Left ventricle myocardium inferior (tissue), 1 donor: ENCODE measurements at places on chromosomes 2 and 18. TPM values are rescaled to one million over a fixed set of nuclear protein-coding genes. Genes with fewer than 3 reads are reported as not detected.

The PTPRM gene
- total RNA-seq = 132 TPM

The CNGA3 gene
- not detected for total RNA-seq

The NMUR1 gene
- 0.41 TPM for total RNA-seq

DNA sequence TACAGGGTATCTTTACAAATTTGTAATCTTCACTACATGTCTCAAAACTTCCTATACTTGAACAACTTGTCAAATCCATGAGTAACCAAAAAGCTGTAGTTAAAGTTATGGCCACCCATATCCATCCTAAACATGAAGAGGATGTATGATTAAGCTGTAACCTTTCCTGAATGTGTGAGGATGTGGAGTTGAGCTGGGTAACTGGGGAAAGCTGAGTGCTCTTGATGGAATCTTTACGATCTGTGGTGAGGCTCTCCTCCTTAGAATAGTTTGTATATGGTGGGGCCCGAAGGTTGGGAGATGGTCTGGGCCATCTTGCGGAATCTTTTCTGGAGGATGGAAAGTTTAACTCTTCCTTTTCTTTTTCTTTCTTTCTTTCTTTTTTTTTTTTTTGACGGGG lies 29.4 kb downstream of the DPP4 start:
- peaks cover 17% of the 10 kb centered on the region for H3K36me3 ChIP-seq
- no peak for DNase-seq
- H3K4me3 ChIP-seq = no peak overlapping the region
- no peak overlapping the region for H3K27ac ChIP-seq

GRCh38 chr2:64273524-64274398 lies 129.5 kb upstream of the PELI1 start:
- peaks cover 31% of the 10 kb centered on the region for H3K4me1 ChIP-seq
- no peaks in the 10 kb centered on the region for H3K27me3 ChIP-seq
- H3K36me3 ChIP-seq = no peaks in the 10 kb centered on the region
- peak overlapping the region; percentile 85 for H3K27ac ChIP-seq

- no peak overlapping the region for H3K4me3 ChIP-seq
- DNase-seq = no peak
- H3K4me1 ChIP-seq = peaks cover 5% of the 10 kb centered on the region
- H3K36me3 ChIP-seq = no peaks in the 10 kb centered on the region
- no peak overlapping the region for H3K27ac ChIP-seq
Measured at GRCh38 chr2:64939332-64939917, 49.8 kb upstream of the SLC1A4 start.
